ENCODE measurements at places on chromosomes 7 and 10.

GRCh38 chr7:81308643-81309322 is 389.9 kb upstream of the SEMA3C start:
- DNase-seq, result no peak

GRCh38 chr10:44882166-44882720 is 28.9 kb upstream of the TMEM72 start:
- DNase-seq, result no peak

DNA sequence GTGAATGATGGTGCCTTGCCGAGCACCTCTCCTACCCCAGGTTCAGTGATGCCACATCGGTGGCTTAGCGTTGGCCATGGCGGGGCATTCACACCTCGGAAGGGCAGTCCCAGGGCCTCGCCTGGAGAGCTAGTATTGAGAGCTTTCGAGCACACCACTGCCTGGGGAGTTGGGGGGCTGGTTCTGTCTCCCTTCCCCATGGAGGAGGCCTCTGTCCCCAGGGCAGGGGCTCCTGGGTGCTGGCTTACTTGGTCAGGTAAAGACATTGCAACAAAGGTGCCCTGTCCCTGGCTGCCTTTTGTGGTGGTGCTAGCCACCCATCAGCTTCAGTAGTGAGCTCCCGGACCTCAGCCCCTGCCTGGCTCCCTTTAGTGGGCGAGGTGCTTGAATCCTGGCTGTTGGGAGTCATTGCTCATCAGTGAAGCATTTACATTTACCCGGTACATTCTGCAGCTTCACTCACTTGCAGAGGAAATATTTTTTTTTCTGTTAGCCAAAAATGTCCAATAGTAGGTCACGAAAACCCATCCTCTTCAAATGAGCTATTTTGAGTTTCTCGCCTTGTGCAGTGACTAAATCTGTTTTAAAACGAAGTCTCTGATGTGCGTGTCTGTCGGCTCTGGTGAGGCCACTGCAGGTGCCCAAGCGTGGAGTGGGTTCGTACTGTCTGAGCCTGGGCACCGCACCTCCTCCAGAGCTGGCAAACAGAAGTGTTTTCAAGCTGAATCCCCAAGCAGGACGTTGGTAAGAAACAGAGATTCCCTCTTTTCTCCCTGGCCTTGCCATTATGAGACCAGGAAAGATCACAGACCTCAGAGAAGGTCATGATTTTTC is 95.5 kb downstream of the INPP5A start:
- no peak for DNase-seq

- no peak for DNase-seq
Measured at GRCh38 chr10:75209086-75209920, 1.3 kb upstream of the VDAC2 start.

DNA sequence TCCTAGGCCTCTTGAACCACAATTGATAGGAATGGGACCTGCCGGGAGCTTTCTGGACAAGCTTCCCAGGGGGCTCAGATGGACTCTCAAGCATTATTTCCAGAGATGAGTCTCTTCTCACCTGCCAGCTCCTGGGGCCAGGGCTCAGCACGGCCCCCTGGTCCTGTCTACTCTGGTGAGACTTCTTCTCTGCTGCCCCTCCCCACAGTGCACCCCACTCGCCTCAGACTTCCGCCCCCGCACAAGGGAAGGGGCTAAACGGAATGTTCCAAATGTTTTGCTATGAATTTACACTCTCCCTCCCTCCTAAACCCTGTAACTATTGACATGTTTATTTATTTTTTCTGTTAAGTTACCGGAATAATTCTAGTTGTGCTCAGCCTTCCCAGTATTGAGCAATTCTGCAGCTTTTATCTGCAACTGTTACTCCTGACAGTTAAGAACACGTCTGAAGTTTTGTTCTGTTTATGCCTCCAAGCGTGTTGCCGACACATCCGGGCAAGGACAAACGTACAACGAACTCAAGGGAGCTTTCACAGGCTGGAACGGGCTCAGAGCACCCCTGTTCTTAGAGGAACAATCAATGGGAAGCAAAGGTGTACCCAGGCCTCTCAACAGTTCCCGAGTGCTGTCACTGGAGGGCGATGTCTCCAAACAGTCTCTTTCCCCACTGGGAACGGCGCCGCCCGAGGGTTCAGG is 55.2 kb downstream of the FHIP2A start:
- no peak for DNase-seq

DNA sequence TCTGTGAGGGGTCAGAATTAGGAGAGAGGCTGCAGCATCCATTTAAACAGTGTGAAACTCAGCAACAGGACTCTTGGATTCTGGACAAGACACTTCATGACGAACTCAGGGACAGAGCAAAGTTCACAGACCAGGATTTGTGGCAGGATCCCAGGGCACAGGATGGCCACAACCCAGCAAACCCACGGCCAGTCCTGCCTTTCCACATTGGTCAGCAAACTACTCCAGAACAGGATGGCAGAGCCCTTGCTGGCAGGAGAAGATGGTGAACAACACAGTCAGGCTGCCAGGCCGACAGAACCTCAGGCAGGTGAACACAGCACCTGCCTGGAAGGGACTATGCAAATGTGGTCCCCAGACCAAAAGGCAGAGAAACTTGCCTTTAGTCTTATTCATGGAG is 34.4 kb downstream of the VSTM4 start:
- DNase-seq, result no peak

- no peak for DNase-seq
Measured at GRCh38 chr10:35270100-35270499, 66.2 kb upstream of the CCNY start.

- no peak for DNase-seq
Measured at GRCh38 chr7:2172311-2173188, 60.2 kb downstream of the MAD1L1 start.

GRCh38 chr7:105578496-105578895 is 2.8 kb downstream of the EFCAB10 start:
- no peak for DNase-seq

DNA sequence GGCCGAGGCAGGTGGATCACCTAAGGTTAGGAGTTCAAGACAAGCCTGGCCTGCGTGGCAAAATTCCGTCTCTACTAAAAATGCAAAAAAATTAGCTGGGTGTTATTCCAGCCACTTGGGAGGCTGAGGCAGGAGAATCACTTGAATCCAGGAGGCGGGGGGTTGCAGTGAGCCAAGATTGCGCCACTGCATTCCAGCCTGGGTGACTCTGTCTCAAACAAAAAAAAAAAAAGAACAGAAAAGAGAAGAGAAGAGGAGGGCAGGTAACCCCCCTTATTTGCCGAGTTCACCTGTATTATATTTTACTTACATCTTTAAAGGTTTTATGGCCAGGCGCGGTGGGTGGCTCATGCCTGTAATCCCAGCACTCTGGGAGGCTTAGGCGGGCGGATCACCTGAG is 91.7 kb downstream of the RNF216 start:
- no peak for DNase-seq

GRCh38 chr10:68496072-68496471 is 24.3 kb upstream of the DNA2 start:
- DNase-seq, result no peak
